T-cell (primary cell): ENCODE measurements at places on chromosomes 6 and 20.

GRCh38 chr20:13883425-13883824 lies 98.6 kb downstream of the NDUFAF5 start:
- DNase-seq = no peak

DNA sequence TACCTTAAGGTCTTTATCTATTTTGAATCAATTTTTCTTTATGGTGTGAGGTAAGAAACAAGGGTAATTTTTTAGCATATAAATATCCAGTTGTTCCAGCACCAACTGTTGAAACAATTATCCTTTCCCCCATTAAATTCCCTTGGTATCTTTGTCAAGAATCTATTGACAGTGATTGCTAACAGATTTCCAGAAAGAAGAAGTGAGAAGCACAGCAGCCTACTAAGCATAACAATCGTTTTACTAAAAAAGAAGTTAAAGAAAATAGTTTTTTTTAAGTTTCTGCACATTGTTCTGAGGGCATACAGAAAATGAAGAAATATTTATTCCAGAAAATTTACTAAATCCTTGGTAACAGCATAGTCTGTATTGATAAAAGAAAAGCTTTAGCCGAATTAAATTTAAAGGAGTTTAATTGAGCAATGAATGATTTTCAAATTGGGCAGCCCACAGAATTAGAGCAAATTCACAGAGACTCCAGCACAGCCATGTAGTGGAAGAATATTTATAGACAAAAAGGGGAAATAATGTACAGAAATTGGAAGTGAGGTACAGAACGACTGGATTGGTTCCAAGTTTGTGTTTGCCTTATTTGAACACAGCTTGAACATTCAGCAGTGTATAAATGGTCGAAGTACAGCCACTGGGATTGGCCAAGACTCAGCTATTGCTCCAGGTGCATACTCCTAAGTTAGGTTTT lies 97.9 kb upstream of the UST start:
- no peak for DNase-seq

- no peak for DNase-seq
These were observed 241.4 kb downstream of the ESR1 start for GRCh38 chr6:152048921-152049320.

DNA sequence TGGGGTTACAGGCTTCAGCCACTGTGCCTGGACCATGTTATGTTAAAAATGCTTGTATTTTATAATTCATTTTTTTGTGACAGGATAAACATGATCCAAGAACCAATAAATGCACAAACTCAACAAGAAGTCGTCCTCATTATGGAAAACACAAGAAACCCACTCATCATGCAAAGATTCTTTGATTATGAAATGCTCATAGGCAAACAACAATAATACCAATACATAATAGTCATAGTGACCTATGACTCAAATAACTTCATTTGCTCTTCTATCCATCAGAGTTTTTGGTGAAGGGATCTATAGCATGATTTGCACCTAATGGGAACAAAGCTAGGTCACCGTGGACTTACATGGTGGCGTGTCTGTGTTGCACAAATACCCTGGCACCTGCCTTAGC lies 217.1 kb upstream of the THEMIS start:
- DNase-seq = no peak

DNA sequence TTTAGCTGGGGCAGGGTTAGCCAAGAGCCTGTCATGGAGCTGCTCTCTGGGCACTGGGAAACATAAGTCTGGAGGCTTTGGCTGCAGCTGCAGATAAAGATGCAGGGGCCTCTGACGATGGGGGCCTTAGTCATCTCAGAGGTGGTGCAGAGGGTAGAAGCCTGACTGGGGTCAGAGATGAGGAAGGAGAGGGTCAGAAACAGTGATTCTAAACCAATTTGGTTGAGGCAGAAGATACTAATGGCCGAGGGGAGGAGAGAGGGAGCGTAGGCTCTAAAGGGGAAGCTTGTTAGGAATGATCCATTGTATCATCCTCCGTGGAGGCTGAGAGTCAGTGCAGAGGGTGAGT lies 33.8 kb downstream of the PLEKHG1 start:
- no peak for DNase-seq

GRCh38 chr6:2565499-2565898 lies 185.2 kb downstream of the MYLK4 start:
- DNase-seq = no peak

GRCh38 chr20:17790296-17790695 lies 90.5 kb downstream of the BANF2 start:
- no peak for DNase-seq

DNA sequence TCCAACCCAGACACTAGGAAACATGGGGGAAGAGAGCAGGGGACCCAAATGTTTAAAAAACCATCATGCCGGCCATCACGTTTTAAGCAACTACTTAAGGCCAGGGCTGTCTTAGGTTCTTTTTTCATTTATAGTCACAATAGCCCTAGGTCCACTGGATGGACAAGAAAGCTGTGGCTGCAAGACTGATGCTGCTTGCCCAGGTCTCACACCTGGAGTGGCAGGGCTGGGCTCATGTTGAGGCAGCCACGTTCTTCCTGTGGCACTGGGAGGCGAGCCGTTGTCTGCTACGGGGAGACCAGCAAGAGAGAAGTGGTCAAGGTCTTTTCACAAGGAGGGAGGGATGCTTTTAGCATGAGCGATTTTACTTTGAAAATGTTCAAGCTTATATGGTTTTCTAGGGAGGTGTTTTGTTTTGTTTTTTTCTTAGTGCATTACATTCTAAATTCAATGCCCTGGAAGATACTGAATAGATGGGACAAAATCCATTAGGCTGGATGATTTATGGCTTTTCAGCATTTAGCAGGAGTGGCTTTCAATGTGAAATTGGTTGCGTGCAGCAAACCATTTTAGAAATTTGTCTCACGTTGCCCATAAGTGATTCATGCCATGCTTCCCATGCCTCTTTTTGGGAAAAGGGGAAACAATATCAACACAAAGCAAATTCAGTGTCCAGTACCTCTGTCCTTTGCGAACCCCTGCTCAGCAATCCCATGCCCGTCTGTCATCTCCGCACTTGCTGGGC lies 106.6 kb upstream of the SNX9 start:
- DNase-seq = no peak

- DNase-seq = peak; percentile 21
These were observed 174.1 kb downstream of the DOK5 start for GRCh38 chr20:54649511-54649962.

- DNase-seq = no peak
These were observed 243.3 kb downstream of the PREX1 start for GRCh38 chr20:48584391-48585060.

GRCh38 chr6:52834481-52834880 lies 6.1 kb downstream of the GSTA5 start:
- DNase-seq = no peak

- DNase-seq = no peak
These were observed 135.2 kb upstream of the PREP start for GRCh38 chr6:105537981-105538578.

GRCh38 chr20:59223750-59224149 lies 60.1 kb downstream of the ZNF831 start:
- DNase-seq = no peak

DNA sequence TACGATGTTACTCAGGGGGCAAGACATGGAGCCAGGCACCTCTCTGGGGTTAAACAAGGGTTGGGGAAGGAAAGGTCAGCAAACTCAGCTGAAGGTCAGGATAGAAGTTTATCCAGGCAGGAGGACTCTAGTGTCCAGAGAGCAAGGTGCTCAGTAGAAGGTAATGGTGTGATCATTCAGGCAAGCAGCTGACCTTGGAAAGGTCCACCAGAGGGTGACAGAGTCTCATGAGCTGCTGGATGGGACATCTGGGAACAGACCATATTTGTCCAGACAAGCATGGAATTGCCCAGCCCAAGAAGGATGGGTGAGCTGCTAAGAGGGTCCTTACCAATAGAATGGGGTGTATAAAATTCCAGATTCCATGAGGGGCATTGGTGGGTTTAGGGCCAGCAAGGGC lies 89.5 kb downstream of the MAP3K7 start:
- DNase-seq = no peak

- DNase-seq = no peak
These were observed 303.3 kb upstream of the OPRM1 start for GRCh38 chr6:153735761-153736160.

DNA sequence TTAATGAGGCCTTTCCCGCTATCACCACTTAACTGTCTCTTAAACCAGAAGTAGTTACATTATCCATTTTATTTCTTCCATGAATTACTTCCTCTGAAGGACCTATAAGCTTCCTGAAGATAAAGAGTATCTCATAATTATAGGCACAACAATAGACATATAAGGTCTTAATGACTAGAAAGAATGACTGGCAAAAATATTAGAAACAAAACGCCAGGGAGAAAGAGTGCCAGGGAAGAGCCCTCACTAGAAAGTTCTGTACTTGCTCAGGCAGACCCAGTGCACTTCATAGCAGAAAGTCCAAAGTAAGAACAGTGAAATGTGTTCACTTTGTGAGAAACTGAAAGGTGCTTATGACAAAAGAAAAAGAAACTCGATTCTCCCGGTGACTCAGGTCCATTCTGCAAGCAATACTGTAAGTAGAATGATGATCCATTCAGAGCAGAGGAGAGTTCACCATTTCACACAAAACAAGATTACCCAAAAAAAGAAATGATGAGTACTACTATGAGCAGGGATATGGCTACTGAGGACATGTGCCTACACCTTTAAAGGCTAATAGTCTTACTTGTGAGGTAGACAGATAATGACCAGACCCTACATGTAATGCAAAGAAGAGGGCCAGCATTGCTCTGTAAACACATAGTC lies 5.5 kb downstream of the ZNF334 start:
- DNase-seq = no peak

- peak; percentile 53 for DNase-seq
These were observed 979 bp upstream of the SOD2 start for GRCh38 chr6:159693894-159694545.

DNA sequence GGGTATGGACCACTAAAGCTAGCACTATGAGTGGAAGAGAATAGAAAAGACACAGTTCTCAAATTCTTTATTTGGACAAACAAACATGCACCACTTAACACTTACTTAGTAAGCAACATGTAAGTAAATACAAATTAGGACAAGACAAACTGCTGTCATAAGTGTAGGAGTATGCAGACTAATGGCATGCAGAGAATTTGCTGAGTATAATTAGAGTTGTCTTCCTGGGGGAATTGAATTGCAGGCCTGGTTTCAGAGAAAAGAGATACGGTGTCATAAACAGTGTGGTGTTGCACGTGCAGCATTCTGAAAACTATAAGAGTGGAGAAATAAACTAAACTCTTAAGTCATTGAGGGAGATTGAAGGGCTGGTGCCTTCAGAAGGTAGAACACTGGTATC lies 125.2 kb upstream of the EYA4 start:
- DNase-seq = no peak

GRCh38 chr6:68741501-68742386 lies 106.7 kb downstream of the ADGRB3 start:
- DNase-seq = no peak

- no peak for DNase-seq
These were observed 67.0 kb downstream of the TMEM200A start for GRCh38 chr6:130432838-130433237.

- DNase-seq = no peak
These were observed 184.8 kb downstream of the GRIK2 start for GRCh38 chr6:101578306-101578705.

- no peak for DNase-seq
These were observed 8.7 kb upstream of the SRPK1 start for GRCh38 chr6:35929601-35930000.

DNA sequence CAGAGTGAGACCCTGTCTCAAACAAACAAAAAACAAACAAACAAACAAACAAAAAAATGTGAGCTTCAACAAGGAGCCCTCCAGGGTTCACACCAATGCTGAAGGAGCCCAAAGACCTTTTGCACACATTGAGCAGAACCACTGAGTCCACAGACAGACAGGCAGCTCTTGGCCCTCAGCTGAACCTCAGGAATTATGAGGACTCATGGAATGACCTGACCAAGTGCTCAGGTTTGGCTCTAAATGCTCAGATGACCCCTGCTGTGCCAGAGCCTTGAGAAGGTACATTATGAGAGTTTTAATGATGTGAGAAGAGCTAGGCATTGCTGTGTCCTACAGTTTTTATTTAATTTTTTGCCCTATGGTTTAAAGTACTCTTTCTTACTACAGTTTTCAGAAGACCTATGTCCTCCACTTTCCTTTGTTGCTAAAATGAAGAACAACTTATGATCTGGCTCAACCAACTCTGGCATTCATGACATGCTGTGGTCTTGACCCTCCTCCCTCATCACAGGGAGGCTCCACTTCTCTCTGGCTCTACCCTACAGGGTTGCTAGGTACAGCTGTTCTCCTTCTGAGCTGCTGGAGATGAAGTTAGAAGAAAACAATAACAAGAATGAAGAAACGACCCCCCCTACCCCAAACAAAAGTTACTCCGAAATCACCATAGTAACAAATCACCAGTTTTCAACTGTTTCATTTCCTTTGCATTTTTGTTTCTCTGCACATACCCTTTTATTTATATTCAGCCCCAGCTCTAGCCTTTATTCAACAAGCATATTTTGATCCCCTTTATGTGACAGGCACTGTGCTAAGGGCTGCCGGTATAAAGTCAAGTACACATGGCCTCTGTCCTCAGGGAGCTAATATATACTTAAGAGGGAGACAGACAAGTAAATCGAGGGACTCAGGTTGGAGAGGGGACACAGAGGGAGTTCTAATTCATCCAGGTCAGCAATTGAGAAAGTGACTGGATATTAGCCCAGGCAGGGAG lies 128.7 kb upstream of the TRAF3IP2 start:
- DNase-seq = no peak

DNA sequence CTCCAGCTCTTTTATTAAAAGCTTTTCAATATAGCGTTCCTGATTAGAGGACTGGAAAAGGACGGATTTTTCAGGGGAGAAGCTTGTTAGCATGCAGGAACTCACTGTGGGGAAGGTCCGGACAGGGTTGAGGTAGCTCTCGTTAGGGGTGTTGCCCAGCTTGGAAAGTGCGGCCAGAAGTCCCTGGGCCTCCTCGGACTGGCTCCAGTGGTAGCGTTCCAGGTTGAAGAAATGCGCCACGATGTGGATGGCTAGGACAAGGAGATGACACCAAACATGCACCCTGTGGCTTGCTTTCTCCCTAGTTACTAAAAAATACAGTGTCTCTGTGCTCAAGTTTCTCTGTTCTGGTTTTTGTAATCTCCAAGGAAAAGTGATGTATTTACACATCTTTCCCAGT lies 12.5 kb downstream of the NOX3 start:
- DNase-seq = no peak

GRCh38 chr20:11274141-11274594 lies 600.4 kb upstream of the JAG1 start:
- no peak for DNase-seq

GRCh38 chr20:11582060-11582459 lies 335.6 kb upstream of the BTBD3 start:
- no peak for DNase-seq

GRCh38 chr6:149948616-149949015 lies 6.8 kb downstream of the ULBP2 start:
- no peak for DNase-seq

GRCh38 chr6:2197177-2197671 lies 48.2 kb downstream of the GMDS start:
- no peak for DNase-seq

GRCh38 chr6:139369568-139370282 lies 4.7 kb downstream of the CITED2 start:
- no peak for DNase-seq

- DNase-seq = no peak
These were observed 180.3 kb upstream of the SNX9 start for GRCh38 chr6:157642736-157643135.

GRCh38 chr20:38608188-38608587 lies 6.6 kb downstream of the ARHGAP40 start:
- DNase-seq = no peak
